ENCODE measurements at places on chromosomes 6 and 20.

GRCh38 chr20:13205425-13205824, 15.6 kb upstream of the ISM1 start:
- no peak for DNase-seq

GRCh38 chr6:145749632-145750031, 14.3 kb upstream of the EPM2A start:
- DNase-seq, result no peak

DNA sequence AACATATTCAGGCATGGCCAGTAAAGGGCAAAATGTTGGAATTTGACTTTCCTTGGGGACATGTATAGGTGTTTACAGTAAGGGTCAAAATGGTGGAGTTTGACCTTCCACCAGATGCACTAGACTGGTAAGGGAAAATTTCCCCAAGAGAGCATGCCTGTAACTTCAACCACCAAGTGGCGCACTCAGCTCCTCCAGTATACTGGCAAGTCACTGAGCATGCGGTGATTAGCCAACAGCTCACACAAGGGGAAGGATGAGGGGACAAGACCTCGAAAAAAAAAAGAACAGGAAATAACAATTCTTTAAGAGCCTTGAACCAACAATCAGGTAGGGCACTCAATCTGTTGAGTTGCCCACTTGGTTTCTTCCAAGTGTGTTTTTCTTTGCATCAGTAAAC, 140.9 kb downstream of the EYS start:
- no peak for DNase-seq

DNA sequence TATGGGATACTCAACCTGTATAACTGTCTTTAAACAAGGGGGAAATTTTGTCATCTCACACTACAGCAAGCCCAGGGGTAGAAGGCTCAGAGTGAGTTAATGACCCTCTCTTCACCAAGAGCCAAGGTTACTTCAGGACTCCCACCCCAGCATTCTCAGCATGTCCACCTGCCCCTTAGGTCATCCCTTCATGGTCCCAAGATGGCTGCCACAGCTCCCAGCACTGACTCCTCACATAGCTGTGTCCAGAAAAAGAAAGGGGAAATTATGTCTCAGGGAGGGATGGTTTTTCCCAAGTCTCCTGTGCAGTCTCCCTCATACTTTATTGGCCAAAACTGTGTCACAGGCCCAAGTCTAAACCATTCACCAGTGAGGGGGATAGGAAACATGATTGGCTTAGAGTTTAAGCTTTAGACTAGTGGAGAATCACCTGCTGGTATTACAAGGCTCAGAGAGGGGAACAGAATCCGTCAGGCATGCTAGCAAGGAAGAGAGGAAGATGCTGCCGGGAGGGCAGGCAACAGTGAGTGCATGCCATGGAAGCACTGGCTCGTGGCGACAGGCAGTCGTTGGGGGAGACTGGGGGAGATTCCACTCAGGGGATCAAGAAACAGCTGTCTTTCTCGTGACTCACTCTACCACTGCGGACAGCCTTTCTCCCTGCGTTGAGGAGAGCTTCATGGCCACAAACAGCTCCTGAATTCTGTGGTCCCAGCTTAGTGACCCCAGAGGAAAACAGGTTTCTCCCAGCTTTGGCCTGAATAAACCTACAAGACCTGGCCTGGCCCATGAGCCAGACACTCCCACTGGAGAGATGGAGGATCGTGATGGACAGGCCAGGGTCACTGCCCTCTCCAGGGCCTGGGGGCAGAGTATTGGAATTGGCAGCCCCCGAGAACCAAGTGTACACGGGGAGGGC, 37.2 kb downstream of the HM13 start:
- DNase-seq, result no peak

- peak; percentile 76 for DNase-seq
Observed at GRCh38 chr20:40689100-40689942, at the start of gene MAFB. TSS of gene MAFB (minus strand) at chr20:40689236. CDS start at chr20:40688850, 386 bp downstream.

GRCh38 chr20:62011403-62011790, 54.3 kb downstream of the TAF4 start:
- no peak for DNase-seq

DNA sequence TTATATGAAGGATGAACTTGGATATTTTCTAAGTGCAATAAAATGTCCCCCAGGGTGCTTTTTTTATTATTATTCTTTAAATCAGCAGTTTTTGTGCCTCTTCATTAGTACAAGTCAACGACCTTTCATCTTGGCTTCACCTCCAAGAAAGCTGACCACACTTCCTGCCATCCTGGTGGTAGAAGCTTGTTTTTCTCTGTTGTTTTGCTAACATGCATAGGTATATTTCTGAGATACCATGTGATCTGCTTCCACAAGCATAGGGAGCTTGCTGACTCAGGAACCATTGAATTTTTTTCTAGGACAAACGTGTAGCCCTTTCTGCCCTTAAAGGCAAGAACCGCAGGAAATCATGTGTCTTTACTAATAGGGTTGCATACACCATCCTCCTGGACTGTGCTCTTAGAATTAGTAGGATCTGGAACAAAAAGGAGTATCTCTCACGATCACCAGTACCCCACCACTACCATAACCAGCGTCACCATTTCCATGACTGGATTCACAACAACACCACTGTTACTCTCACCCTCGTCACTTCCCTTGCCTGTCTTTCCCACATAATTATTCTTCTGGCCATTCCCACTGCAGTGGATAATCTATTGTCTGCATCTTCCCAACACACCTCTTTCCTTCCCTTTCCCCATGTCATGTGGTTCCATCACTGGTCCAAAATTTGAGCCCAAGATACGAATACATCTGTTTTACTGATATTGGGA, 207.1 kb downstream of the MAFB start:
- no peak for DNase-seq

DNA sequence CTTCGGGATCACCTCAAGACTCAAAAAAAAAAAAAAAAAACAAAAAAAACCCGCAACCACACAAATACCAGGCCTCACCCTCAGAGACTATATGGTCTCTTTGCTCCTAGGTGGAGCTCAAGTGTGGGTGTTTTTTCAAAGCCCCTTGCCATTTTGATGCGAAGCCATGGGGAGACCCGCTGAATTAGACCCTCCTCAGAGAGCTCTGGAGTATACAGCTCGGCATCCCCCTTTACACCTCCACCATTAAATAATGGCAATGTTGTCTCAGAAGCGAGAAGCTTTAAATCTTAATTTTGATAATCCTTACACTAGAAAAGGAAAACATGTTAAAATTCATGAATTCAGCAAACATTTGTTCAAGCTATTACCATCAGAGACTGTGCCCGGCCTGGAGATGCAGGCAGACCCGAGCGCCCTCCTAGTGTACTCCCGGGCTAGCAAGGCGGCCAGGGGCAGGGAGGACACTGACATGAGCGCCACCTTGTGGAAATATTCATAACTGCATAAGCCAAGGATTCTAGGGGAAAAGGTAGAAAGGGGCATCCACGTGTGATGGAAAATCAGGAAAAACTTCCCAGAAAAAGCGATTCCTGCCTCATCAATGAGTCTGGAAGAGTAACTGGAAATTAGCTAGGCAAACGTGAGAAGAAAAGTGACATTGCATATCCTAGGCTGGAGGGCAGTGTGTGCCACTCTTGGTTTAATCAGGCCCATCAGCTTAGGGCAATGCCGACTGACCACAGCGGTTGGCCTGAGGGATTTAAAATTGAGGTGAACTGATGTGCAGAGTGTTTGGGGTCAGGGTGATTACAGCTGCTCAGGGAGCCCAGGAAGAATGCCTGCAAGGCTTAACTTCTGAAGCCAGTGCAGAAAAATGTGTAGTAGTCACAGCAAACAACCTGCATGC, 72.5 kb downstream of the B3GAT2 start:
- DNase-seq, result peak; percentile 42

DNA sequence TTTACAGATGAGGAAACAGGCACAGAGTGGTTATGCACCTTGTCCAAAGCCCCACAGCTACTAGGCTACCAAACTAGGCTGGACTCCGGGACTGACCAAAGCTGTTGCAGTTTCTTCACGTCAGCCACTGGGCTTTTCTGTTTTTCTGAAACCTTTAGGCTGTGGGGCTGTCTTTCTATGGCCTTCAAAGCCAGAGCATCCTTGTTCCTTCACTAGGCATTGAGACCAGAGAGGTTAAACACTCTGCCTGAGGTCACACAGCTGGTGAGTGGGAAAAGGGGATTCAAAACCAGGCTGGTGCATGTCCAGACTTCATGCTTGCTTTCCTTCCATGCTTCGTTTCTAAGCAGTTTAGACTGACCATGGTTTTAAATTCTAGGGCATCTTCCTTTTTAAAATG, 97.5 kb upstream of the KCNG1 start:
- no peak for DNase-seq

DNA sequence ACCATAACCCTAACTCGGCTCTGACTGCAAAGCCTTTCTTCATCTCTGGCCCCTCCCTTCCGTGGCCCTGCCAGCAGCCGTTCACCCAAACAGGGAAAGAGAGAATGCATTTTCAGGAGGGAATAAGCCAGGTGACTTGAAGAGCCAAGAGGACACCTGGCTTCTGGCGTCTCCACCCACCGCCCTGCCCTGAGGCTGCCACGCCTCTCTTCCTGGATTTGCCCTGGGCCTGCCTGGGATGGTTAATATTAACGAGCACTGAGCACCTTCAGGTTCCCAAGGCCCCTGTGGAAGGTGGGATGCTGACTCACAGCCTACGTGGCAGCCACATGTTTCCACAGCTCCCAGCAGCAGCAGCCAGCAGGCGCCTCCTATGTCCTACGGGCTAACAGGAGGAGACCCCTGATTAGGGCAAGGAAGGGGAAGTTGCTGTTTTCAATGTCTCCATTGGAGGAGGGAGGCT, 138.0 kb upstream of the RREB1 start:
- DNase-seq, result no peak

DNA sequence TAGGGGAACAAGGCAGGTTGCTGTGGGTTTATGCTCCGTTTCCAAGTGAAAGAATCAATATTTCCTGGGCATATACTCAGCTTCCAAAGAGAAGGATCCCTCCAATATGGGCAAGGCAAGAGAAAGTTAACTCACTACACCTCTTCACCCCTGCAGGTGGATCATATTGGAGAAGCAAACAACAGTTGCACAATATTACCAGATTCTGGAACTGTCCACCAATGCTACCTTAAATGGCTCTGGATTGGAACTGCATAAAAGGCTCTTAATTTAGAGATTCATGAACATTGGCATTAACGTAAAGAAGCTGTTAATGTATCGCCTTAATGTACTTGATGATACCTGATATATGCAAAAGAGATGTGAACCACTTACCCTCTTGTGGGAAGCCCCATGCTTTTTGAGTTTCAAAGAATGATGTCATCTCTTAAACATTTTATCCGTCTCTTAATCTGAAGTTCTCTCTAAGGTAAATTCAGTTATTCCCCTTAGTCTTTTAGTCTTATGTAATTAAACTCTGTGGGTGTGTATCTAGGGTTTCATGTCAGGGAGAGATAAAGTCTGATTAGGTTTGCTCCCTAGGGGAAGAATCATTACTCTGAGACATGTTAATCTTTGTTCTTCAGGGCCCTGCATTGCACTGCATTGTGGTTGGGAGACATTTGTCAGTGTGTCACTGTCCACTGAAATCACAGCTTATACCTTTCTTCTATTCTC, 99.5 kb downstream of the PHACTR1 start:
- DNase-seq, result no peak

DNA sequence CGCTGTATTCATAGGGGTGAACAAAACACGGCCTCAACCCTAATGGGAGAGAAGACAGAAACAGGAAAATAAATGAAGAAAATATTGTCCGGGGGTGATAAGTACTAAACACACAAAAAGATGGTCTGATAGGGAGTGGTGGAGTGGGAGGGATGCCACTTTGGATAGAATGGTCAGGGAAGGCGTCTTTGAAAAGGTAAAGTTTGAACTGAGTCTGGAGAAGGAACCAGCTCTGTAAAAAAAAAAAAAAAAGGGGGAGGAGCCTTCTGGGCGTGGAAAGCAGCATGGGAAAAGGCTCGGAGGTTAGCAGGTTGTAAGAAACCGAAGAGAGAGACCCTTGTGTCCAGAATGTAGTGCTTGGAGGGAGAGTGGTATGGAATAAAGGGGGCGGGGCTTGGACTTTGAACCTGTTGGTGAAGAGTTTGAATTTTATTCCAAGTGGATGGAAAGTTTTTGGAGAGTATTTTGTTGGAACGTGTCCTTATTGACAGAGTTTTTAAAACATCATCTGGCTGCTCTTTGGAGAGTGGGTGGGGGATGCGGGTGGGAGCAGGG, 1.8 kb downstream of the CHMP4B start:
- no peak for DNase-seq

DNA sequence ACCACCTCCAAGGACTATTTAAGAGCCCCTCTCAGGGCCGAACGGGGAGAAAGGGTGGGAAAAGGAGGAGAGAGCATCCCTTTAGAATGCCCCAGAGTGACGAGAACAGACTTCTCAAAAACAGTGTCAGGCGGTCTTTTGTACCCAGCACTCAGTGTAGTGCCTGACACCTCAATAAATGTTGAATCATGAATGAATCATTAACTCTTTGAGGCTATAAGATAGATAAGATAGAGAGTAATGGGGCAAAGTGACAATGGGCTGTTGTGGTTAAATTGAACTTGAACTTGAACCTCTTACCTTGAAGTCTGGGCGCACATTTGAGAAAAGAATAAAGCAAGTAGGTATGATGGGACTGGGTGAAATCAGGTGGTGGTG, 7.4 kb downstream of the TCF21 start:
- no peak for DNase-seq

Measured in NCI-H1092 (cell line).